Mesenteric fat pad (tissue), 1 donor: ENCODE measurements at places on chromosomes 4 and X. TPM values are rescaled to one million over a fixed set of nuclear protein-coding genes. Genes with fewer than 3 reads are reported as not detected.

Gene XAGE1B
- not detected for total RNA-seq

- DNase-seq: no peak
Measured at GRCh38 chr4:120132935-120133334, 66.3 kb upstream of the MAD2L1 start.

GRCh38 chrX:129593137-129593536 lies 53.1 kb downstream of the OCRL start:
- no peak for DNase-seq

- no peak for DNase-seq
Measured at GRCh38 chr4:107148904-107149303, 112.8 kb upstream of the DKK2 start.

GRCh38 chr4:73438582-73439215 lies 2.7 kb downstream of the AFP start:
- no peak for DNase-seq

- DNase-seq: no peak
Measured at GRCh38 chrX:97117572-97117971, 233.9 kb downstream of the RPA4 start.

GRCh38 chr4:152588869-152589268 lies 53.0 kb upstream of the FBXW7 start:
- no peak for DNase-seq

- DNase-seq: no peak
Measured at GRCh38 chrX:115940348-115940747, 230.2 kb upstream of the AGTR2 start.

Gene CT45A10
- not detected for total RNA-seq

Gene FOXR2
- not detected for total RNA-seq

GRCh38 chr4:61782133-61782532 lies 582.0 kb downstream of the ADGRL3 start:
- DNase-seq: no peak

DNA sequence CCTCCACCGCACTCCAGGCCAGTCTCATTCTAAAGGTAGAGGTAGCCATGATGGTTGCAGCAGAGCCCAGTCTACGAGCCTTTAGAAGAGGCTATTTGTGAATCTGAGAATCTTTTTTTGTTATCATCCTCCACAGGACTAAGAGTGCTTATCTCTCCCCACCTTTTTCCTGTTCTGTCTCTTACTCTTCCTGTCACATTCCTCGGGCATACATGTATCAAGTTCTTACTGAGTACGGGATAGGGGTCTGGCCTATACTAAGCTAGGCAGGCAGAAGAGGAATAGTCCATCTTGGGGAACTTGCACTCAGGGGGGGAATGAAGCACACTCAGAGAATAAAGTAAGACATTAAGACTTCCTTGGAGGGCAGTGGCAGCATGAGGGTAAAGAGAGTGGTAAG lies 25.7 kb downstream of the LAS1L start:
- no peak for DNase-seq

DNA sequence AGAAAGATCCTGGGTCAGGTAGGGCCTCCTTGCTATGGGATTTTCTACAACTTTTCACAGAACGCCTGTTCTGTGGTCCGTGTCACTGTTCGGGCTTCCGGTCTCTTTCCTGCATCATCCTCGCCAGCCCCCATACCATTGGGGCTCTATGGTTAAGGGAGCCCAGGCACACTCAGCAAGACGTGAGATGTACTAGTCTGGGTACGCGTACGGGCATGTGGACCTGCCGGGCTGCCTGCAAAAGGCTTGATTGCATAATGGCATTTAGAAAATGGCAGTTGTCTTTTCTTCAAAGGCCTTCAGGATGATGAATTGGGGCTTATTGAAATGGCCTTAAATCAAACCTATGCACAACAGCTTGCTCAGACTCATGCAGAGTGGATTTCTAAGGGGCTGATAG lies 86.7 kb downstream of the CNGA2 start:
- DNase-seq: no peak
